HepG2 (cell line): ENCODE measurements at places on chromosomes 13 and 19. TPM values are rescaled to one million over a fixed set of nuclear protein-coding genes. Genes with fewer than 3 reads are reported as not detected.
A peak's percentile ranks its signal among the peaks of the same experiment; 100 is the strongest.

S1PR5 gene
- not detected in 2 replicates for total RNA-seq

NCCRP1 gene
- not detected in 2 replicates for total RNA-seq

FCHO1 gene
- 1.2 and 1.3 TPM in 2 replicates for total RNA-seq

KLK13 gene
- total RNA-seq = not detected in 2 replicates

CHAMP1 gene
- total RNA-seq = 9.7 and 14.6 TPM in 2 replicates

TDRD12 gene
- 0.40 and 0.60 TPM in 2 replicates for total RNA-seq

SYCN gene
- not detected in 2 replicates for total RNA-seq

OR4F17 gene
- total RNA-seq = not detected in 2 replicates

USHBP1 gene
- total RNA-seq = 0.13 and 0.15 TPM in 2 replicates

GRCh38 chr19:56617531-56617930 is 22.4 kb downstream of the ZNF71 start:
- H3K27ac ChIP-seq = no peak overlapping the region
- H3K4me3 ChIP-seq = no peak overlapping the region
- H3K27me3 ChIP-seq = no peaks in the 10 kb centered on the region
- DNase-seq = no peak
- H3K4me1 ChIP-seq = no peaks in the 10 kb centered on the region
- H3K36me3 ChIP-seq = peaks cover 15% of the 10 kb centered on the region; the same call in 1 of the 3 replicates

- no peaks in the 10 kb centered on the region for H3K36me3 ChIP-seq
- no peak overlapping the region for H3K4me3 ChIP-seq
- no peak overlapping the region for H3K27ac ChIP-seq
- DNase-seq = no peak
- H3K4me1 ChIP-seq = no peaks in the 10 kb centered on the region
Observed at GRCh38 chr13:85985797-85986196, 186.6 kb upstream of the SLITRK6 start.

DNA sequence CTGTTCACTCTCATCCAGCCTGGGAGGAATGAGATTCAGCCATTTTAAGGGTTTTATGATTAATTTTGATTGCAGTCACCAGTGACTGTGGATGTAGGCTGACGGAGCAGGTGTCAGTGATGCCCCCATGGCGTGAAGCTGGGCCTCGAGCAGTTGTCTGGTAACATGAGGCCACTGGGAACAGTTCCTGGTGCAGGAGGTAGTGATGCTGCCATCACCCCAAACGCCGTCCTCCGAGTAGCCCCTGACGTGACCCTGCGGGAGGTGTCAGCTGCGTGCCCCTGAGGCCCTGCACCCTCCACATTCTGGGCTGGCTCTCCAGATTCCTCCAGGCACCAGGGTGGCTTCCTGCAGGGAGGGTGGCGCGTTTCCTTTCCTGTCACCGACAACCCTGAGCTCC is 277.2 kb downstream of the TEX29 start:
- no peak for DNase-seq
- H3K27me3 ChIP-seq = no peaks in the 10 kb centered on the region; the same call in 1 of the 2 replicates
- no peaks in the 10 kb centered on the region for H3K36me3 ChIP-seq
- no peaks in the 10 kb centered on the region for H3K4me1 ChIP-seq
- H3K4me3 ChIP-seq = no peak overlapping the region

DNA sequence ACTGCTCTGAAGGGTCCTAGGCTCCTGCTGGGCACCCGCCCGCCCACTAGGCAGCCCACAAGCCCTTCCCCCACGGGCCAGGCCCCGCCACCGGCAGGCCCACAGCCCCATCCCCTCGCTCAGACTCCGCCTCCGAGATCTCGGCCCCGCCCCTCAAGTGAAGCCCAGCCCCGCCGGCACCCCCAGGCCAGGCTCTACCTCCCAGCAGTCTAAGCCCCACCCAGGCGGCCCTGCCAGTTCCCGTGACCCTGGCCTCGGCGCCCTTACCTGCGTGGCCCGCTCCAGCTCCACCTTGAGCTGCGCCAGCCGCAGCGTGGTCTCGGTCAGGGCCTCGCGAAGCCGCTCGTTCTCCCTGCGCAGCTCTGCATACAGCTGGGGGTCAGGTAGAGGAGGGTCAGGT is 16.3 kb downstream of the EPS8L1 start:
- DNase-seq = no peak
- H3K4me1 ChIP-seq = no peaks in the 10 kb centered on the region
- H3K4me3 ChIP-seq = no peak overlapping the region
- peaks cover 3% of the 10 kb centered on the region for H3K36me3 ChIP-seq

DNA sequence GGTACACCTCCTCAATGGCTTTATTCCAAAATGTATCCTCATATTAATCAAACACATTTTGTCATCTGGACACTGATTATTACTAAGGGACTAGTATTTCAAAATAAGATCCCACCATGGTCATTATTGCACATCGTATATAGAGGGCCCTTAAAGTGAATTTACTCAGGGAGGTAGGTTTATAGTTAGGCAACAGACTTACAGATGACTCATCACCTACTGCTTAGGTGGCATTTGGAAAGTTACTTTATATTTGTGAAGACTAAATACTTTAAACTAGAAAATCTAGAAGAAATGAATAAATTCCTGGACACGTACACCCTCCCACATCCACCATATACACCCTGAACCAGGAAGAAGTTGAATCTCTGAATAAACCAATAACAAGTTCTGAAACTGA is 353.0 kb downstream of the KCTD12 start:
- no peaks in the 10 kb centered on the region; the same call in 1 of the 2 replicates for H3K27me3 ChIP-seq
- no peaks in the 10 kb centered on the region for H3K4me1 ChIP-seq
- H3K36me3 ChIP-seq = no peaks in the 10 kb centered on the region
- no peak for DNase-seq
- H3K4me3 ChIP-seq = no peak overlapping the region

DNA sequence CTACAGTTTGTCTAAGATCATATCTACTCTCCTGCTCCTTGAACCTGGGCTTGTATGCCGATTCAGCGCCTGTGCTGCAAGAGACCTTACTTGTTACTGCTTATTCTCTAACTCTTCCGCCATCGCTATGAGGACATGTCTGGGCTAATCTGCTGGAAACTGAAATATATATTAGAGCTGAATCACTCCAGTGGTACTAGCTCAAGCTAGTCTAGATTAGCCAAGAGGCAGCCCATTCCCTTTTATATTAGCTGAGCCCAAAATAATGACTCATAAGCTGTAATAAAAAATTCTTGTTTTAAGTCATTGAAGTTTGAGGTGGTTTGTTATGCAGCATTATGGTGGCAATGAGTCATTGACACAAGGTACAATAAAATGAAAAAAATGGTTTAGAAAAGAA is 52.8 kb downstream of the SLC6A16 start:
- H3K27me3 ChIP-seq = no peaks in the 10 kb centered on the region
- no peaks in the 10 kb centered on the region for H3K36me3 ChIP-seq
- H3K27ac ChIP-seq = no peak overlapping the region
- H3K4me1 ChIP-seq = no peaks in the 10 kb centered on the region
- H3K4me3 ChIP-seq = no peak overlapping the region

DNA sequence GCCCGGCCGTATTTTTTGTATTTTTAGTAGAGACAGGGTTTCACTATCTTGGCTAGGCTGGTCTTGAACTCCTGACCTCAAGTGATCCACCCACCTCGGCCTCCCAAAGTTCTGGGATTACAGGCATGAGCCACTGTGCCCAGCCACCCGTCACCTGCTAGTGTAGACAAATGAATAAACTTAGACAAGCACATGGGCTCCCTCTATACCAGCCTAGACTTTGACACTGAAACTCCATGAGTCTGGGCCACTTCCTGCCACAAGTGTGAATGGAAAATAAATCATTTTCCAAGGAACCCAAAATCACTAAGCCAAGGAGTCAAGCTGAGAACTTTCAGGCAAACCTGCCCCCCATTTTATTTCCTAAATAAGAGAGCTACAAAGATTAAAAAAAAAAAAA is 27.0 kb upstream of the TPT1 start:
- peaks cover 18% of the 10 kb centered on the region for H3K4me1 ChIP-seq
- H3K27ac ChIP-seq = no peak overlapping the region
- no peaks in the 10 kb centered on the region for H3K27me3 ChIP-seq
- no peak overlapping the region for H3K4me3 ChIP-seq
- DNase-seq = no peak
- H3K36me3 ChIP-seq = peaks cover 11% of the 10 kb centered on the region; the same call in 2 of the 3 replicates

- peaks cover 44% of the 10 kb centered on the region for H3K4me1 ChIP-seq
- no peak overlapping the region for H3K27ac ChIP-seq
- no peaks in the 10 kb centered on the region for H3K27me3 ChIP-seq
- H3K4me3 ChIP-seq = no peak overlapping the region
- H3K36me3 ChIP-seq = peaks cover 30% of the 10 kb centered on the region
Observed at GRCh38 chr19:40257096-40257517, 28.0 kb downstream of the AKT2 start.

DNA sequence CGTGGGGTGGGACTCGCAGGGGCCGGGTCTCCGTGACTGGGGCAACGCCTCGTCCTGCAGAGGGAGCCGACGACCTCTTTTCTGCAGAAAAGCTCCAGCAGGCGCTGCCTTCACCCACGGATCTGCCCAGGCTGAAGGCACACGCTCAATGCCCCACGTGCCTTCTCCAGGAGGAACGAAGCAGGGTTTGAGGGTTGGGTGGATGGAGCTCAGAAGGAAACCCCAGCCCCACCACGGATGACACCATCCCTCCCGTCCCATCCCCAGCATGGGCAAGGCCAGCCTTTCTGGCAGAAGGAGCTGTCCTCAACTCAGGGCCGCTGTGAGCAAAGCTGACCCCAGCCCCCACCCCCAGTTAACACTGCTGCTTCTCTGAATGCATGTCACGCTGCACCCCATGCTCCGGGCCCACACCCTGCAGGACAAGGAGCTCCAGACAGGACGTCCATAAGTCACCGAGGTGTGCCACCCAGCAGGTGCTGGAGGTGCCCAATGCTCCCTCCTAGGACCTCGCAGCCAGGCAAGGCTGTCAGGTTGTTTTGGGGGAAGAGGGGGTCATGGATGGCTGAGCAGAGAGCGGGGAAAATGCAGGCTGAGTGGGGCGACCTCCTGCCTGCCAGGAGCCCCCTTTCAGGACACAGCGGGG is 7.4 kb downstream of the C19orf25 start:
- peak overlapping the region; percentile 69; the same call in 1 of the 2 replicates for H3K4me3 ChIP-seq
- no peak overlapping the region for H3K27ac ChIP-seq
- DNase-seq = no peak

DNA sequence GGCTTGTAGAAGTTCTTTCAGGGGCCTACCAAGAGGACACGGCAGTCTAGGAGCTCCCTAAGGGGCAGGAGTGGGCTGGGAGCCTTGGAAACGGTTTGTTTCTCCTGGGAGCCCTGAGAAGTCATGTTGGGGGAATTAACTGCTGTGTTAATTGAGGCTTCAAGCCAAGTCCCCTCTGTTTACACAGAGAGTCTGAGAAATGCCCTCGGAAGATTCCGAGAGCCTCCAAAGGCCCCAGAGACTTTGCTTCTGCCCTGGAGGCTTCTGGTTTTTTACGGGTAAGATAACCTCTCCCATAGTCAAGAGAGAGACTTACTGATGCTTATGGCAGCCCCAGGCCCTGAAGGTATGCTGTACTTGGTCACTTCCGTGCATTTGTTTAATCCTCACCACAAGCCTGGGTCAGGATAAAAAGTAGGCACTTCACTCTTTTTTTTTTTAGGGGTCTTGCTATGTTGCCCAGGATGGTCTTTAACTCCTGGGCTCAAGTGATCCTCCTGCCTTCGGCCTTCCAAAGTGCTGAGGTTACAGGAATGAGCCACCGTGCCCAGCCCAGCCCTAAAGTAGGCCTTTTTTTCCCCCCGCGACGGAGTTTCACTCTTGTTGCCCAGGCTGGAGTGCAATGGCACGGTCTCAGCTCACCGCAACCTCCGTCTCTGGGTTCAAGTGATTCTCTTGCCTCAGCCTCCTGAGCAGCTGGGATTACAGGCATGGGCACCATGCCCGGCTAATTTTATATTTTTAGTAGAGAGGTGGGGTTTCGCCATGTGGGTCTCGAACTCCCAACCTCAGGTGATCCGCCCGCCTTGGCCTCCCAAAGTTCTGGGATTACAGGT is 15.2 kb downstream of the IER2 start:
- peak overlapping the region; percentile 99 for H3K27ac ChIP-seq
- no peaks in the 10 kb centered on the region for H3K36me3 ChIP-seq
- DNase-seq = no peak

DNA sequence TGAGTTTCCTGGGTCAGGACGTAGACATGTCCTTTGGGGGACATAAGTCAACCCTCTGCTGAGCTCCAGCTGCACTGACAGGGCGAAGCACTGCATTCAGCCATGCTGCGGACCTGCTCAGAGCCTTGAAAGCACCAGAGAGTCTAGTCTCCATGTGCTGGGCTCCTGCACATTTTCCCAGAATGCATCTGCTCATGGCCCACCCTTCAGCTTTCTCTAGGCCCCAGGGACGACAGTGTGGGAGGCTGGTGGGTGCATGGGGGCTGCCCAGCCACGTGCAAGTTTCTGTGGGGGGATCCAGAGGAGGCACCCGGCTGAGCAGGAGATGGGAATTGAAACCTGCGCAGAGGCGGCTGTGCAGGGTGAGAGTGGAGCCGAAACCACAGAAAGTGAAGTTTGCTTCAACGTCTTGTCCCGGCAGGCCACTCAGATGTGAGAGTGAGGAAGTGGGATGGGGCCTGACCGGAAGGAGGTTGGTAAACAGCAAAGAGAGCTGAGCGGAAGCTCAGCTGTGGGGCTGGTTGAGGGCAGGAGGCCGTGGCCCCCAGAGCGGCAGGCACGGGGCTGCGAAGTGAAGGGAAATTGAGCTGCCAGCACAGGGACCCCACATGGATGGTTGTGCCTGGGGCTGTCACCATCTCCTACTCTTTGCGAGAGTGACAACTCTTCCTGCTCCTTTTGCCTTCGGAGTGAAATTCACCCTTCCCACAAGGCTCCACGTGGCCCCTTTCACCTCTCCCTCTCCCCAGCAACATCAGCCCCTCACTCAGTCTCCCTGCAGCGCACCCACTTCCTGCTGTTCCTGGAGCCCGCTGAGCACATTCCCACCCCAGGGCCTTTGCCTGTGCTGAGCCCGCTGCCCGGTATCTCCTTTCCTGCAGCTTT is 11.8 kb downstream of the PGLS start:
- H3K27me3 ChIP-seq = no peaks in the 10 kb centered on the region
- no peak for DNase-seq
- no peaks in the 10 kb centered on the region for H3K36me3 ChIP-seq
- no peak overlapping the region for H3K4me3 ChIP-seq

DNA sequence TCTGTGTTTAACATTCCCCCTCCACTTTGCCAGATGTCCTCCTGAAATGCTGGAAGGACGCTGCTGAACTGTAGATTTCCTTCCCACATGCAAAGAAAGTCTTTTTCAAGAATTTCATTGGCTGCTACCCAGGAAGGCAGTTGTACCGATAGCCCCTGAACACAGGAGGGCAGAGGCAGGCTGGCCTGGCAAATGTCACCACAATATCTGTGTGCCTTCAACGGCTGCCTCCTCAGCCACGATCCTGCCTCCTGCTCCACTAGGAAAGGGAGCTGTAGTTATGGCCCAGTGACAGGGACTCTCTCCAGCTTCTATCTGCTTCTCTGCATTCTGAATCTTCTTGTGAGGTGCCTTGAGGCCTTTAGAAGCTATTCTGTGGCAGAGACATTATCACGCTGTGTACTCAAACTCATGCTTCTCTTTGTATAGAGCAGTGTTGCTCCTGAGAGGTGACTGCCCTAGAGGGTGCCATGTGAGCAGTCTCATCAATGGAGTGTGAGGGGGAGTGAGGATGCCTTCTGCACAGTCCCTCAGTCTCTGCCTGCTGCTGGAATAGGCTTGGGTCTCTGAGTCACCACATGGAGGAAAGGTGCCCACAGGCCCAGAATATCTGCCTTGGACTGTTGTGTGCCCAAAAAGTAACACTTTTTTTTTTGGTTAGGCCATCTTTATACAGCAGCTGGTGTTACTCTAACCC is 279.8 kb downstream of the DNAJC15 start:
- H3K27me3 ChIP-seq = no peaks in the 10 kb centered on the region
- H3K27ac ChIP-seq = no peak overlapping the region
- no peak overlapping the region for H3K4me3 ChIP-seq
- peaks cover 9% of the 10 kb centered on the region for H3K4me1 ChIP-seq
- peak; percentile 12 for DNase-seq
- no peaks in the 10 kb centered on the region for H3K36me3 ChIP-seq

GRCh38 chr13:27130979-27131623 is 40.5 kb downstream of the USP12 start:
- no peaks in the 10 kb centered on the region for H3K27me3 ChIP-seq
- no peaks in the 10 kb centered on the region for H3K36me3 ChIP-seq
- DNase-seq = no peak
- peaks cover 51% of the 10 kb centered on the region for H3K4me1 ChIP-seq
- no peak overlapping the region for H3K4me3 ChIP-seq
